ENCODE measurements at places on chromosomes 4 and X. TPM values are rescaled to one million over a fixed set of nuclear protein-coding genes. Genes with fewer than 3 reads are reported as not detected.

Gene GPR143
- 0.29 TPM for total RNA-seq

Gene LRAT
- 0.19 TPM for total RNA-seq

Gene PNMA3
- total RNA-seq: 0.17 TPM

Gene TEX13C
- total RNA-seq: not detected

Gene SLC34A2
- not detected for total RNA-seq

Gene STPG2
- not detected for total RNA-seq

Gene SPANXD
- total RNA-seq: not detected

Gene C4orf50
- 0.42 TPM for total RNA-seq

Gene NXF2B
- not detected for total RNA-seq

Gene PRDX4
- total RNA-seq: 114 TPM

Gene USP38
- 25.5 TPM for total RNA-seq

Gene RNF128
- total RNA-seq: not detected

Gene GYG2
- total RNA-seq: 7.0 TPM

Gene MORC4
- 11.1 TPM for total RNA-seq

Gene AKAP4
- total RNA-seq: not detected

Gene GRIA2
- 0.06 TPM for total RNA-seq

Gene ACE2
- 5.2 TPM for total RNA-seq

Gene CYLC1
- total RNA-seq: not detected

Gene ING2
- total RNA-seq: 38.6 TPM

Gene PAGE3
- total RNA-seq: not detected

Gene SFRP2
- 24.1 TPM for total RNA-seq

Gene GAB1
- total RNA-seq: 117 TPM

Gene DCAF12L1
- total RNA-seq: not detected
